ENCODE measurements at places on chromosomes 6 and 20. TPM values are rescaled to one million over a fixed set of nuclear protein-coding genes. Genes with fewer than 3 reads are reported as not detected.

GRCh38 chr20:24544371-24544770 lies 74.9 kb downstream of the SYNDIG1 start:
- DNase-seq, result no peak

- no peak for DNase-seq
These were observed 7.2 kb downstream of the PRDM13 start for GRCh38 chr6:99613705-99614429.

Gene SUMO4
- total RNA-seq, result 1.6 TPM

- peak; percentile 65 for DNase-seq
These were observed 60.4 kb upstream of the RSPO3 start for GRCh38 chr6:127058027-127058426.

DNA sequence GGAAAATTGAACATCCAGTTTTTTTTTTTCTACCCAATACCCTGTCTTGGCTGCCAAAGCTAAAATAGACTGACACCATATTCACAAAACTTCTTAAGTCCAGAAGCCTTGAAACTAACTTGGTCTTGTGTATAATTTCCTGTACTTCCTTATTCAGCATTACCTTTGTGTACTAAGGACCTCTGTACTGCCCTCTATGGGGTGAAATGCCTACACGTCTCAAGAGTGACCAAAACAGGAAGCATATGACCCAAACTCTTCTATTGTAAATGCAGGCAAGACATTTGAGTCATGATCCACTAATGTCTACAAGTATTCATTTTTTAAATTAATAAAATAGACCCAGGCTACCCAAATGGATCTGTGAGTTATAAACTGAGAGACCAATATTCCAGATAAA lies 50.4 kb downstream of the HMGCLL1 start:
- peak; percentile 10 for DNase-seq

Gene TCP11
- not detected for total RNA-seq

Measured in astrocyte (in vitro differentiated cells and primary cell).